ENCODE measurements at places on chromosomes 4 and X.

DNA sequence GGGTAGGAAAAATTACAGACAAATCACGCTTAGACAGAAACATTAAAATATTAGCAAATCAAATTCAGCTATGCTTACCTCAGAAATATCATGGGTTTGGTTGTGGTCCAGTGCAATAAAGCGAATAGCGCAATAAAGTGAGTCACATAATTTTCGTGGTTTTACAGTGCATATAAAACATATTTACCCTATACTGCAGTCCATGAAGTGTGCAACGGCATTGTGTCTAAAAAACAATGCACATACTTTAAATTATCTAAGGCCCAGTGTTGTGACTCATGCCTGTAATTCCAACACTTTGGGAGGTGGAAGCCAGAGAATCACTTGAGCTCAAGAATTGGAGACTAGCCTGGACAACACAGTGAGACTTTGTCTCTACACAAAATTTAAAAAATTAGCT is 195.7 kb upstream of the IL1RAPL1 start:
- DNase-seq: peak; percentile 24

DNA sequence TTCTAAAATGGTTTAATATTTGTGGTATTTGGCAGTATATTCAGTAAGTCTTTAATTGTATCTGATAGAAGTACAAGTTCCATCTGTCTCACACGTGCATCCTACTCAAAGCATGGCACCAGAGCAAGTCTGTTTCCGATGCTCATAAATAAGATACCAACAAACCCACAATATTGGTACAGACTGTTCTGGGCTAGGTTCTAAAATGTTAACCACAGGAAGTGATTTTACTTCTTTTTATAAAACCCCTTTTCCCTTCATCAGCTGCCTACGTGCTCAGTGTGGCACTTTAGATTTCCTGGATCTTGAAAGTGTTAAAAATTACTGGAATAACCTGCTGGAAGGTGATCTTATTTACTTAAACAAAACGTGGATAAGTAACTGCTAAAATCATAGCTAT is 165.1 kb downstream of the CFAP299 start:
- DNase-seq: no peak

- DNase-seq: peak; percentile 16
These were observed 761.8 kb upstream of the ATOH1 start for GRCh38 chr4:93066749-93067148.

GRCh38 chr4:25951390-25951952 is 37.5 kb downstream of the SMIM20 start:
- no peak for DNase-seq
